ENCODE measurements at places on chromosomes 3 and 15.

DNA sequence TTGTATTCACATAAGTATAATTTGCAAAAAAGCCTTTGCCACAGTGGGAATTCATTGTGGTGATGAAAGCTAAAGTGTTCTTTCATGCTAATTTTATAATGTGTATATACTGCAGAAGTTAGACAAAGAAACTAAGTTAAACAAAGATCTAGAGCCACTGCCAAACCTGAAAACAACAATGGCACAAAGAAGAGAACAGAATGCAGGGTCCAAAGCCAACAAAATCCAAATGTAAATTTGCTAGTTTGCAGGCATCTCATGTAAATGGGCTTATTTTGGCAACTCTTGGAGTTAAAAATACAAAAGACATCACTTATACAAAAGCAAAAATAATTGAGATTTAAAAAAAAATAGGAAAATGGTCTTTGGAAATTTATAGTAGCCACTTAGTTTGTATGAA, 123.0 kb downstream of the TCF12 start:
- no peak for DNase-seq

DNA sequence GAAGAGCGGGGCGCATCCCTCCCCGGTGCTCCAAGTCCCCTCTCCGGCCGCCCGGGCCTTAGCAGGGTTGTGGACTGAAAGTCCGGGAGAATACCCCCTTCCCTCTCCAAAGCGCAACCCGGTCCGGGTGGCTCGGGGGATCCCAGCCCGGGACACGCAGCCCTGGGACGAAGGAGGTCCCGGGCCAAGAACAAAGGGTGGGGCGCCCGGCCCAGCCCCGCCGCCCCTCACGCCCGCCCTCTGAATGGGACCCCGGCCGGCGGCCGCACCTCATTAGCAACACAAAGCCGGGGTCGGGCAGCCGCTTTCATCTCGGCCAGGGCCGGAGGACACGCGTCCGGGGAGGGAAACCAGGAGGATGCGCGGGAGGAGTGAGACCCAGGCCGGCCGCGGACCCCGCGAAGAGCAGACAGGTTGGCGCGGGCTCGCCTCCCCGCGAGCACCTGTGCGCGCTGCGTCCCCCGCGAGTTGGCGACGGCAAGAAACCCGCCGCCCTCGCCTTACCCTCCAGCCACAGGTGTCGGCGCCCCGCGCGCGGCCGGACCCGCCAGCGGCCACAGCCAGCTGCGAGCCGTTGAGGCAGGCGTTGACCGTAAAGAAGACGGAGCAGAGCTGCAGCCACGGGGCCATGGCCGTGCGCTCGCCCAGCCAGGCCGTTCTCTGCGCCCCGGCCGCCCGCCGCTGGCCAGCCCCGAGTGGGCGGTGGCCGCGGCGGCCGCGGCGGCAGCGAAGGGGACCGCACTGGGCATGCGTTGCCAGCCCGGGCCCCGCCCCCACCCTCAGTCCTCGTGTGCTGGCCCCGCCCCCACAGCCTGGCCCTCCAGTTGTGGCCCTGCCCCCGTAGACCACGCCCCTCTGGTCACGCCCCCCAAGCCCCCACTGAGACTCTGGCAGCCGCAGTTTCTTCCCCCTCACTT, at the start of gene IL17RD:
Gene IL17RD (minus strand): TSS at position 697 of the 917 bp plus-strand sequence. CDS start 67 bp downstream, at position 630.
- peak; percentile 78 for DNase-seq

DNA sequence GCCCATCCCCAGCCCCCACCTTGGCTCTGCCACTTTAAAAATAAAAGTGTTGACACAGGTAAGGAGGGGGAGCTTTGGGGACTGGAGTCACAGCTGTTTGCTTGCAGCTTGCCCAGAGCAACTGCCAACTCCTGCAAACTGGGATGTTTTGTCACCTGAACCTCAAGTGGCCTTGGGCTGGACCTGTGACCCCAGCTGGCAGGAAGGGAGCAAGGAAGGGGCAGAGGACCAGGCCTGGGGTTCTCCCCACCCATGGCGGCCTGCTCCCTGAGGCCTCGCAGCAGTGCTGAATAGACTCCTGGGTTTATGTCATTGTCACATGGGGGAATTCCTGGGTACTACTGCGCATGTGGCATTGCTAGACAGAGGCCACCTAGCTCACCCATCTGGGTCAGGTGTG, 246.9 kb upstream of the TLE3 start:
- DNase-seq: peak; percentile 64

DNA sequence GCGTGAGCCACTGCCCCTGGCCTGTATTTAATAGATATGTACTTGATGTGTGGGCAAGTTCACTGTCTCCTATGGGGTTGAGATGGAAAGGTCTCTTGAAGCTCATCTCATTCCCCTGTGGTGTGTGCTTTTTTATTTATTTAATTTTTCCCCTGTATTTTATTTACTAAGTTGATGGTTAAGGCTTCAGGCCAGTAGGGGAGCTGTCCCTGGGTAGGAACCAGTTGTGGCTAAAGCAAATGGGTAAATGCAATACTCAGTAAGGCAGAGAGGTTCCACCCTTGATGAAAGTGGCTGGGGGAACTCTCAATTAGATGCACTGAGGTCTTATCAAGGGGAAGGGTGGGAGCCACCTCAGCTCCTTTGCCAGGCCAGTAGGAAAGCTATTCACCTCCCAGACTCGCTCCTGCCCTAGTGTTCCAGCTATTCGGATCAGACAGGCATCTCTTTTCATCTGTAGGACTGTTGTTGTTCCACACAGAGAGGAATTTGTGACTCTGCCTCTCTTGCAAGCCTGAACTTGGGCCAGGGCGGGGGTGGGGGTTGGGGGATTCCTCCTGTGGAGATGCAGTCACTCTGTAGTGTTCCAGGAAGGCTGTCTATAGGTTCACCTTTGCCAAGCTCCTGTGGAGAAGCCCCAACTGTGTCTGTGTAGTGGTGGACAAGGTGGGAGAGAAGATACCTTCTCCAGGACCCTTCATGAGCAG, 26.1 kb downstream of the PCCB start:
- DNase-seq: no peak

- no peak for DNase-seq
Measured at GRCh38 chr15:40918146-40918798, 10.9 kb upstream of the DLL4 start.

DNA sequence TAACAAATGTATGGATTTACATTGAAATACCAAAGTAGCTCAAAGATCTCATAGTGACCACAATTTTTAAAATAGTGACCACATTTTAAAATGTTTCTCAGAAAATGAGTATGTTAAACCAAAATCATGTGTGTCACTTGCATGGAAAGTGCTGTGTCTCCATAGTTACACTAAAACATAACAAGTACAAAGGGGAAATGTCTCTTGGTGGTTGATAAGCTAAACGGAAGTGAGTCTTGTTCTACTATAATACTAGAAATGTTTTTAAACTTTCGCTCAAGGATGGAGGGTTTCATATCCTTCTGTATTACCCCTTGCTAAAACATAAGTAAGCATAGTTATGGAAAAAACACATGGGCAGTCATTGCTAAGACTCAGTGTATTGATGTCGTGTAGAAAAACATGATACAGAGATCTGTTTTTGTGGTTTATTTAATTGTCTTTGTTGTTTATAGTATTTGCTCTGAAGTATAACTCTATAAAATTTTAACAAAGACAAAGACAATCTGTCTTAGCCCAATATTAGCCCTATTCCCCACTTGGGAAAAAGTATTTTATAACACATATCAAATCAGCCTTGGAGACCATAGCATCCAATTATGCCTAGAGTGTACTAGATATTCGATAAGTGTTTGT, 27.0 kb upstream of the DENND4A start:
- DNase-seq: no peak

DNA sequence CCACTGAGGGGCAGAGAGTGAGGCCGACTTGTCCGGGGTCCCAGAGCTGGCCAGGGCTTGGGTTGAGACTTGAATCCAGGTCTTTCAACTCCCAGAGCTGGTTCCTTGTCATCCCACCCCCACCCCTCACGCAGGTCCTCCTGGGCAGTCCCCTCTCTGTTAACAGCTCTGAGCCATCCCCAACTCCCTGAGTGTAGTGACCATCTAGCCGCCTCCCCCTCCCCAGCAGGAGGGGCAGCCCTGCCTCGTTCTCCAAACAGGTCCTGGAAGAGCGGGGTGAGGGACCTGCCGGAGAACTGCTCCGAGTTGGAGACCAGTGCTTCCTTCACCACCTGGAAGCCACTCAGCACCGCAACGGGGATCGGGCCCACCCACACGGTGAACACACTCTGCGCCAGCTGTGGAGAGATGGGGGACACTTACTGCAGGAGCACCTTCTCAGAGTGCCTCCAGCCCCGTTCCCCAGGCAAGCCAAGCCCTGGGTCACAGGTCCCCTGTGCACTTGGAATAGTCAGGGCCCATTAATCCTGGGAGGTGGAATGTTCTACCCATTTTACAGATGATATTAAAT, 24.4 kb upstream of the PARL start:
- DNase-seq: no peak

DNA sequence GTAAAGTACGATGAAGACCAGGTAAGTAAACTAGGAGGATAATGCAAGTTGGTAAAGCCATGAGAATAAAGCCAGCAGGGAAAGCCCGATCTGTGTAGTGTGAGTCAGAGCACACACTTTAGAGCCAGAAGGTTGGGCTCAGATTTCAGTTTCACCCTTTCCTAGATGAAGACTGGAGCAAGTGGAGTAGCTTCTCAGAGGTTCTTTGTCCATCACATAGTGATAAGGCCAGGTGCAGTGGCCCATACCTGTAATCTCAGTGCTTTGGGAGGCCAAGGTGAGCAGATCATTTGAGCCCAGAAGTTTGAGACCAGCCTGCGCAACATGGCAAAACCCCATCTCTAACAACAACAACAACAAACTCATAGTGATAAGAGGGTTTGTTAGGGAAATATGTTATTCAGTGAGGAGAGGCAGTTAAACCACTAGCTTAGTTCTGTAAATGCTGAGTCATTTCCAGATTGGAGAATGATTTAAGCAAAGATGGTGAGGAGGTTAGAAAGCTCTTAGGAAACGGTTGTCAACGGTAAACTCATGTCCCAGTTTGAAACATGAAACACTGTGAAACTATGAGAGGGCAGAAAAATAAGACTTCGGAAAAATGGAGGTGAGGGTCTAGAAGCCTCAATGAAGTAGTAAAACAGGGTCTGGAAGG, 39.0 kb downstream of the IL12A start:
- no peak for DNase-seq

DNA sequence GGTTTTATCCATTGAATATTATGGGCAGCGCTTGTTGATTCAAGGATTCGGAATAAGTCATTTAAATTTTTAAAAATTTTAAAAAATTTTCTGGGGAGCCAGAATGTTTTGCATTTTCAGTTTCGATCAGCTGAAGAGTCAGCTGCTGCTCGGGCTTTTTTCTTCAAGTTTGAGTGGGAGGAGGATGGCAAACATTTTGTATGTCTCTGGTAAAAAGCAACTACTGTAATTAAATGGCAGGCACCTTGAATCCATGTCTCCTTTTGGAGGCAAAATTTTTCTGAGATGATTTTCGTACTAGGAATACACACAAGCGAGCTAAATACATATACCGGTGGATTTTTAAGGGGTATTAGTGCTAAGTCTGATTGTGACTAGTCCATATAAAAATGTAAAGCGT, 612 bp downstream of the C3orf38 start:
- no peak for DNase-seq

GRCh38 chr15:76199106-76200082, 111.9 kb downstream of the ETFA start:
- no peak for DNase-seq

- no peak for DNase-seq
Measured at GRCh38 chr3:157280786-157281185, 120.8 kb upstream of the CCNL1 start.

- DNase-seq: no peak
Measured at GRCh38 chr15:66080717-66081398, 172.7 kb downstream of the MEGF11 start.

GRCh38 chr15:63057468-63058345, 15.2 kb downstream of the TPM1 start:
- DNase-seq: no peak

DNA sequence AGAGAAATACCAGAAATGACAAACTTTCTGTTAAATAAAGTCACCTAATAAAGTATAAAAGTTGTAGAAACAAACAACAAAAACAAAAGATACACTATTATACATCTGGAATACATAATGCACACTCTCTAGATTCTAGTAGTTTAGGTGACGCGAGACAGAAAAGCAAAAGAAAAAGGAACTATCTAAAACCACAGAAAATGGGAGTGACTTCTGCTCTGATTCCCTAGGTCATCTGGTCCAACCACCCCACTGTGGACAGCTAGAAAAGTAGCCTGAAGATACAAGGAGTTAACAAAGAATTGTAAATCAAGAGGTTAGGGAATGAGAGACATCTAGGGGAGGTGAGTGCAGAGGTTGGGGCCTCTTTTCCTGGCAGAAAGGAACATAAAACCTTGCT, 39.1 kb downstream of the DHX36 start:
- DNase-seq: no peak

DNA sequence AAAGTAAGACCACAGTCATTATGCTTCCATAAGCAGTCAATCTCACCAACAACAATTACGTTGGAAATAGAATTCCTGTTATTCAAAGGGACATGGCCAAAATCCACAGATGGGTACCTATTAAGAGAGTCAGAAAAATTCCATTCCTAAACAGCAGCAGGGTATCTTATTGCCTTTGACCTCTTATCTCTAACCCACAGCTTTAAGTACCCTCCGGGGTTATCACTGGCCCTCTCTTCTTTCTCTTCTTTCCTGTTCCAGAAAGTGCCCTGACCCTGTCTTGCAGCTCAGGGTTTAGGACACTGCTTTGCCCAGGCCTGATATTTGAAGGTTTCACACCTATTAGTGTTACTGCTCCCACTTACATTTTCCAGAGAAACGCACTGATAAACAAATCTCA, 428.7 kb downstream of the TBC1D5 start:
- DNase-seq: no peak

DNA sequence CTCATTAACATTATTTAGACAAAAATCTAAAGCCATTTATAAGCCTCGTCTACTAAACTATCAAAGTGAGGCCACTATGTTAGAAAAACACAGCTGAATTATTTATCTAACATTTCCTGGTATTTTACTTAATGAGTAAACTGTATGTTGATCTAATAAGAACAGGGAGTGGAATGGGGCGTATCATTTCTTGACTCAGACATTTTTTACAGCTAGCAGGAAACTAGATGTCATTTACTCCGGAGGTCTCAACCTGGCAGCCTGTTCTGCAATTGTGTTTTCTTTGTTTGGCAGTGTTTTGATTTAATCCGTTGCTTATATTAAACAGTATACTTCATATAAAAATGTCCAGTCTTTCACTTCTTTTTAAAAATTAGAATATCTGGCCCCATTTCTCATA, 79.1 kb upstream of the ABI3BP start:
- no peak for DNase-seq

GRCh38 chr3:31455524-31455923, 77.2 kb upstream of the STT3B start:
- no peak for DNase-seq

DNA sequence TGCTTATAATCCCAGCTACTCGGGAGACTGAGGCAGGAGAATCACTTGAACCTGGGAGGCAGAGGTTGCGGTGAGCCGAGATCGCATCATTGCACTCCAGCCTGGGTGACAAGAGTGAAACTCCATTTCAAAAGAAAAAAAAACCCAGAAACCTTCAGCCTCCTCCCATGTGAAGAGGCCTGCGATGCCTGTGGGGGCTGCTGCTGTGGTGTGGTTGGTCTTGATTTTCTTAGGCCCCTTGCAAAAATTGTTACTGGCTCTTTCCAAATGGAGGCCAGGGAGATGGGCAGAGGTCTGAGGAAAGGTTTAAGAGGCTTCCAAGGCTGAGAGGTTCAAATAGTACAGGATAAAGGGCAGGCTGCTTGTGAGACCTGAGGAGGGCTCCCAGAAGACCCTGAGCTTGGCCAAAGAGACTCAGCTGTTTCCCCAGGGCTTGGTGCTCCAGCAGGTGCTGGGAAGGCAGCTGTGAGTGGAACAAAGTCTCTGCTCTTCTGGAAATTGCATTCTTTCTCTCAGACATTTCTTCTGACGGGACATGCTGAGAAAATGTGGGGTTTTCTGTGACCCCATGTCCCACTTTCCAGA, 18.4 kb downstream of the GCSAM start:
- no peak for DNase-seq

GRCh38 chr3:153163756-153164550, 1.9 kb downstream of the RAP2B start:
- no peak for DNase-seq
